ENCODE measurements at places on chromosomes 5 and 9.

DNA sequence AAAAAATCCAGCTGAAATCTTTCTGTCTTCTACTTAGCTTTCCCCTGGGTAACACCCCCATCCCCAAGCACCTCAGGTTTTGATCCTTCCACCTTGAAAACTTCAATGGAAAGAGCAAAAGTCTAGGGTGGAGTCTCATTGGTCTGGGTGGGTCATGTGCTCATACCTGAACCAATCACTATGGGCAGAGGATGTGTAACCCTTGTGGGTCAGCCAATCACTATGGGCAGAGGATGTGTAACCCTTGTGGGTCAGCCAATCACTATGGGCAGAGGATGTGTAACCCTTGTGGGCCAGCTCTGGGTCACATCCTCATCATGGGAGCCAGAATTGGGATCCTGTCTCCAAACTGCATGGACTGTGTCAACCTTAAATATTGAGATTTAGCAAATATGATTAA, 18.5 kb downstream of the NAIF1 start:
- no peak for DNase-seq

GRCh38 chr5:88555674-88556073, 287.0 kb upstream of the TMEM161B start:
- no peak for DNase-seq

DNA sequence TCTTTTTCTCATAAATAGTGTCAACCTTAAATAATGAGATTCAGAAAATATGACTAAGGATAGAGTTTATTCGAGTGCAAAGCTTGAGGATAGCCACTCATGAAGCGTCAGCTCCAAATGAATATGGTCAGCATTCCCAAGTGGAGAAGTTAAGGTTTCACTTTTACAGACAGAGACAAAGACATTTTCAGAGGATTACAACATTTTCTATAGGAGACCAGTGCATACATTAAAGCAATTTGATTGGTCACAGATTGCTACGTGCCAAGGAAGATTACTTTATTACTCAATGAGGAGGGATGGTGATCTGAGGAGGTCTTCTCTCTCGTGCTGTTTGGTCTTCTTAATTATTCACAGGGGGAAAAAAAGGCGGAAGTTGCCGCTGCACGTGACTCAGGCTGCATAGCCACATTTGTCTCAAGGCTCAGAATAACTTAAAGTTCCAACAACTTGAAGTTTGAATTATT, 60.1 kb upstream of the SPATA31C2 start:
- DNase-seq, result no peak

GRCh38 chr5:108260117-108260857, 121.6 kb downstream of the FBXL17 start:
- peak; percentile 21 for DNase-seq

DNA sequence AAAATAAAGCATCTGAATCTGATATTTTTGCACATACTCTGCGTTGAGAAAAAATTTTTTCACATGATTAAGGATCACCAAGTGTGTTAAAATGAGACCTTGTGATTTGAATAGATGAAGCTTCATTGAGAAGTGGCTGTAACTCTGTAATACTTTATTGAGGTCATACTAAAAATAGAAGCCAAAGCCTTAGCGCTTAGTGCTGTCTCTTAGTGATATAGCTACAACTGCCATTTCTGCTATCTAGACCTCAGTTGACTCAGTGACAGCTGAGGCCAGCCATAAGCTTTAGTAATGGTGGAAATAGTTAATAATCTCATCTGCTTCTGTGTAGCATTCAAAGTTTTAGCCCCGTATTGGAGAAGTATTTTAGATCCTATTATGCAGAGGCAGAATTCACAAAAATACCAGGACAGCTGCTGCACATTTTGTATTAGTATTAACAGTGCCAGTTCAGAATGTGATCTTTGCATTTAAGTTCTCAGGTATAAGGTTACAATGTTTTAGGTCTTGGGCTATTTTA, 107.4 kb upstream of the SGCD start:
- DNase-seq, result no peak

GRCh38 chr5:135567661-135568060, 11.1 kb downstream of the CXCL14 start:
- DNase-seq, result no peak

DNA sequence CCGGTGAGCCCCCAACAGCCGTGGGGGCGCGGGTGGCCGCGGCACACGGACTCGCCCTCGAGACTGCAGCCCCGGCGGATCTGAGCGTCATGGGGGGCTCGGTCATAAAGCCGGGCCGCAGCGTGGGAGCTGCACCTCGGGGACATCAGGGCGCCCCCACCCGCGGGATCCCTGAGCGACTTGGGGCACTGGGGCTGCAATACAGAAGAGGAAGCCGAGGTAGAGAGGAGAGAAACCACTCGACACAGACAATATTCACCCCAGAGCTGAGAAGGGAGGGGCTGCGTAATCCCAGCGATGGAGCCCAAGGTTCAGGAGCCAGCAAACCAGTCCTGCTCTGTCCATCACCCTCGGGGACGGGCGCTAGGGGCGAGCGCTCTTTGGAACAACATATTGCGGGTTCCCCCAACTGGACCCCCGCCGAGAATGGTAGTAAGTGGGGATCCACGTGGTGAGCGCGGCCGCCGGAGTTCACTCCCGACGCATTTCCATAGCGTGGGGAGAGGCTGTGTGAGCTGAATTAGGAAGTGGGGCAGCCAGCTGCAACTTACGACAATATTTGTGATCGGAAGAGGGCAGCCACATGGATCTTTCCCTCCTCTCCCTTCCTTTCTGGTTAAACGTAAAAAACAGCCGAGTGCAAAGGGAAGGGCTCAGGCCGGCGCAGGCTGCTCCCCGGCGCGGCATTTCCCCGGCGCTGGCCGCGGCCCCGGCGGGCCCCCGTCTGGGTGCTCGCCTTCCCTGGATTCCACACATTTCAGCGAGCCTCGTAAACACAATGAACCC, 9.9 kb downstream of the PTCH1 start:
- no peak for DNase-seq

DNA sequence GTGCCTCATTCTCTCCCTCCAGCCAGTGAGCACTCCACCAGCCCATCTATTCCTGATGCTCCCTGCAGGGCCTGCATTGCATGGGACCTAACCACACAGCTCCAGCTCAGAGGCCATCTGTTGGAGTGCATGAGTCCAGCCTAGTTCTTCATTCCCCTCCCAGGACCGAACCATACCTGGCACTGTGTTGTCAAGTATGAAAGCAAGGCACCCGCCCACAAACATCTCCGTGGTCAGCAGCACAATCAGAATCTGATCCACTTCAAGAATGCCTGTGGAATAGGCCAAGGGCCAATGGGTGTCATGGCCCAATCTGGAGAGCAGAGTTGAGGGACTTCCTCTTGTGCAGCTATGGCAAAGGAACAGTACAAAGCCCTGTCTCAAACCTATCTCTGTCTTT, 5.9 kb downstream of the SLC23A1 start:
- DNase-seq, result no peak

DNA sequence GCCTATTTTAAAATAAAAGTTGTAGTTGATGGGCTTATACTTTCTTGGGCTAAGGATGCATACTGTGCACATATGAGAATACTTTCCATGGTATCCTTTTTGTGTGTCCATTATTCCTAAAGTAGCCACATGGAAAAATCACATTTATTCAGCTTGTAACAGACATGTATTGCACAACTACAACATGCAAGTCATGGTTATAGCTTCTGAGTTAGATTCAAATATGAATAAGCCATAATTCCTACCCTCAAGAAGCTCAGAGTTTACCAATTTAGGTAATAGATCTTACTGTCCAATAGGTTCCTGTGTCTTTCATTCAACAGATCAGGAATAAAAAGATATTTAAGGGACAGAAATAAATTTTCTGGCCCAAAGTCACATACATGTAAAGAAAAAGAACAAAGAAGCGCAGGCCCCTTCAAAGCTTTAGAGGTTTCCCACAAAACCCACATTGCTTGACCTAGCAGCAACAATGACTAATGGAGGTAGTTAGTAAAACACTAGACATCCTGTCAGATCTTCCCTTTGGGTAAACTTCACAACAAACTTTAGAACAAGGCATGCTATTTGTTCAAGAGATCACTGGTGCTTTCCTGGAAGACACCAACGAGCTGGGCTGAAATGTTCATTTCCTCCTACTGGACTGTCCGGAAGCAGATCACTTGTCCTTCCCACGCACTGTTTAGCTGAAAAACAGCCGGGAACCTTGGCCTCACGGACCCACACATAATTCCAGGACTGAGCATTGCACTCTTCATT, 78.4 kb upstream of the ITGA1 start:
- DNase-seq, result no peak

- DNase-seq, result no peak
Observed at GRCh38 chr5:111562561-111562960, 50.2 kb upstream of the STARD4 start.

- DNase-seq, result no peak
Observed at GRCh38 chr5:137385064-137385463, 114.1 kb downstream of the SPOCK1 start.

GRCh38 chr5:40165789-40166728, 513.7 kb upstream of the PTGER4 start:
- DNase-seq, result no peak
